HCEC 1CT (cell line): ENCODE measurements at places on chromosomes 6 and 20.

DNA sequence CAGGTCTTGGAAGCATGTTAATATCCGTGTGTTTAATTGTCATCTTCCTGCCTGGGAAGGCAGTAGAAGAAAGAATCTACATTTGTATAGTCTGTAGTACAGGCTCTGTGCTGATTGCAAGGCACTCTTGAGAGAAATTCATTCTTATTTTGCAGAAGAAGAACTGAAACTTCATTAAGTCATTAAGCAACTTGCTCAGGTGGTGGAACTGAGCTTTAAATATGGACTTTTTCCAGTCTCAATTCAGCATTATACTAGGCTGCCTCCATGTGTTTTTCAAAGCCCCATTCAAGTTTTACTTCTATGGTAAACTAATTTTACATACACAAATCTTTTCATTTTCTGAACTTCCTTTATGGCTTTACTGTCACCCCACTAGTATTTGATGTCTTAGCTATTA, 18.7 kb downstream of the ZNF451 start:
- no peak for DNase-seq

- DNase-seq: no peak
Measured at GRCh38 chr6:160297310-160297709, 38.7 kb upstream of the SLC22A2 start.

- no peak for DNase-seq
Measured at GRCh38 chr6:37449984-37450383, 17.0 kb downstream of the CMTR1 start.

GRCh38 chr20:32144898-32145662, 35.6 kb downstream of the TM9SF4 start:
- no peak for DNase-seq

GRCh38 chr6:138833816-138834539, 38.1 kb downstream of the ECT2L start:
- DNase-seq: no peak

DNA sequence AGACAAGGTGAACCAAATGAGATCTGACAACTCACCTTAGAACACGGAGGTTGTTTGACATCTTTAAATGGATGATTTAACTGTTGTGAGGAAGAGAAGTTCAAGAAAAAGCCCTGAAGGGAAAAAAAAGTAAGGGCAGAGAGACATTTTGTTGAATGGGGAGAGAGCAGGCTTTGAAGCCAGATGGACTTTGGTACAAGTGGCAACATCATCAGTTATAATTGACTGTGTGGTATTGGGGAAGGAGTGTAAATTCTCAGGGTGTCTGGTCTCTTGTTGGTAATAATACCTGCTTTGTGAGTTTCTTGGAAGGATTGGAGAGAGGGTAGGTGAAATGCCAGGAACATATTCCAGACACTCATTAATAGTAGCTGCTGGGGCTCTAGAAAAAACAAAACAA, 21.6 kb downstream of the OGFRL1 start:
- no peak for DNase-seq

DNA sequence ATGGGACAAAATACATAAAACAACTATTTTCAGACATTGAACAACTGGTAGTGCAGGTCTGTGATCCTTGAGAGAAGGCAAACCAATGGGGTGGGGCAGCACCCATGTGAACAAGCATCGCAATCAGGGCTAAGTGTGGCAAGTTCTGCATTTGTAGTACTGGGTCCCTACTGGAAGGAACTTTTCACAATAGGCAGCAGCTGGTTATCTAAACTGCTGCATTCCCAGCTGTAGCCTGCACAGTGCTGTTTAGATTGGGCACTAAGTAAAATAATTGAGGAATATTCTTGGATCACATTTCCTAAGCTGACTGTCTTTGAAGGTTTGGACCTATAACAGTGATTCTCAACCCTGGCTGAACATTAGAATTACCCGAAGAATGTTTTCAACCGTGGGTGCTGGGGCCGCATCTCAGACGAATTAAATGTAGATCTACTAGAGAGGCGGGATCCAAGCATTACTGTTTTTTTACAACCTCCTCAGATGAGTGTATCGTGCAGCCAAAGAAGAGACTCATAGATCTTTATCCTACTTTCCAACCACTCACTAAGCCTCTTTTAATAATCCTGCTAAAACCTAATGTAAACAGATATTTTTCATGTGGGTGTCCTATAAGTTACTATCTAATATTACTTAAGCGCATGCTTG, 12.4 kb upstream of the MAP3K4 start:
- DNase-seq: no peak

- DNase-seq: no peak
Measured at GRCh38 chr6:55399351-55399750, 72.1 kb downstream of the GFRAL start.

GRCh38 chr6:34132486-34133185, 13.3 kb downstream of the GRM4 start:
- no peak for DNase-seq

- no peak for DNase-seq
Measured at GRCh38 chr20:3157817-3158216, 1.8 kb downstream of the FASTKD5 start.

DNA sequence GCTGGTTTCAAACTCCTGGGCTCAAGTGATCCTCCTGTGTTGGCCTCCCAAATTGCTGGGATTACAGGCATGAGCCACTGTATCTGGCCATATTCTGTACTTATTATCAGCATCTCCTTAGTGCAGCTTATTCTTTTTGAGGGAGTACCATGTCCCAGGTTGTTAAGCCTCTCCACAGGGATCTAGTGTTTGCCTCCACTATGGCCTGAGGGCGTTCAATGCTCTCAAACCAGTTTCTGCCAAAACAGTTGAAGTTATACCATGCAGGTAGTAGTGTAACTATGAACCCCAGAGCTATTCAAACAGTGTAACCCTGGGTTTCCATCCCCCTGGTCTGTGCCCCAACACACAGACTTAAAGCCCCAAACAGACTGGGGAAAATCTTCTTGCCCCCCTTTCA, 81.7 kb downstream of the BACH2 start:
- DNase-seq: no peak

DNA sequence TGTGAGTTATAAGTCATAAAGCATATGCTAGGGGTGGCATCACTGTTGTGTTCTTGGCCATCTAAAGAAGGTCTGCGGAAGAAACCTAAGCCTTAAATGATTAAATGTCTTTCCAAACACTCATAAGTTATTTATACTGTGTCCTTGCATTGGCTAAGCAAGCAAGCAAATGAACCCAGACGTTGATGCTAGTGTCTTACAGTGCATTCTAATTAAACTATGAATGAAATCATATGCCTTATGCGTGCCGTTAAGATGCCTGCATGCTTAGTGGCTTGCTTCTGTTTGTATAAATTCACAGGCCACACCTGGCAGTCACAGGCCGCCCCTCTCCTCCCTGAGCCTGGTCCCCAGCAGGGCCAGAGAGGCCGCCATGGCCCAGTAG, 49.9 kb downstream of the RIN2 start:
- no peak for DNase-seq

DNA sequence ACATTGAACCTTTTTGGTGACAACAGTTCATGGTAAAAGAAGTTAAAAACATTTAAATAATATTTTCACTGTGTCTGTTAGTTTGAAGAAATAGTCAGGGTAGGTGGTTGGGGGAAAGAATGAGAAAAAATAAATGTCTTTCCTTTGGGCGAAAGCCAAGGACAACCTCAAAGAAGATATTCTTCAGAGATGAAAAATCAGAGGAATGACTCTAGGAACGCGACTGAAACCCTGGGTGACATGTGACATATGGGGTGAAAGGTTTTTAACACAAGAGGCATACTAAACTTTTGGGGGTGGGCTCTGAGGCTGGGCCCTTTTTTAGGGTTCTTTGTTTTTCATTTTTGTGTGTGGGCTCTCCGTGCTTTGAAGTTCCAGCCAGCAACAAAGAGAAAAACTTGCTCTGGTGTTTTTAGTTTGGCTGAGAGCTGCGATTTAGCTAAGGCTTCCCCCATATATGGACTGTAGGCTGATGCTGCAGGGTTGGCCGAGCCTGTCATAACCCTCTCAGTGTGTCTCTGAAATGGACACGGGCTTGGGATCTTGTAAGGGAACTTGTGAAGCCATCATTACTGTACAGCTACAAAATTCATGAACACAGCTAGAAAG, 610.1 kb upstream of the ARID1B start:
- DNase-seq: no peak

DNA sequence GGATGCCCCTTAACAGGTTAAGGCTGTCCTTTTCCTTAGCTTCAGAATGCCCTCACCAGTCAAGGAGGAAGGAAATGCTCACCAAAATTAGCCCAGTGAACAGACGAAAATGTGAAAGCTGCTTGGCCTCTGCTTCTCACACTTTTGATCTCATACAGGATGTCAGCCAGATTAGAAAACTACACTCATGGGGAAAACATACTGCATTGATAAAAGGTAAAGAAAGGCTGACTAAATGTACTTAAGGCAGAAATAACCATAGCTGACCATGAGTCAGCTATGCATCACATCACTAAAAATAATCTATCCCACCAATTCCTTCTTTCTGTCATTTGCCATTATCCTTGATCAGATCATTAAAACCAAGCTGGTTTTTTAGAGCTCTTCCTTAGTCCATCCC, 198.4 kb upstream of the TENT5A start:
- DNase-seq: peak; percentile 86

GRCh38 chr6:161918628-161919205, 644.9 kb upstream of the AGPAT4 start:
- DNase-seq: no peak

DNA sequence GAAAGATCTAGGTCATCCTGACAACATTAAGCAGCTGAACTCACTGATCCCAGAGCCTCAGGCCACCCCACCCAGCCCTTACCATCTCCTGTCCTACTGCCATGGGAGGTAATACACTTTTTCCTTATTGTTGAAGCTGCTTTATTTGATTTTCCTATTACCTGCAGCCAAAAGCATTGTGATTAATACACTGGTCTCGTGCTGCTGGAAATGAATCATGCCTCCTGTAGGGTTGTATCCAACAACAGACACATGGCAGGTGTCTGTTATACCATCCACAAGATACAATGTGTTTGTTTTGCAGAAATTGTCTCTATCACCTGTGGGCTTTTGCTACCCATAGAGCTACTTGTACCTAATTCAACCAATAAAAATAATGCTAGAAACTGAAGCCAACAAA, 34.2 kb downstream of the MYLIP start:
- no peak for DNase-seq

DNA sequence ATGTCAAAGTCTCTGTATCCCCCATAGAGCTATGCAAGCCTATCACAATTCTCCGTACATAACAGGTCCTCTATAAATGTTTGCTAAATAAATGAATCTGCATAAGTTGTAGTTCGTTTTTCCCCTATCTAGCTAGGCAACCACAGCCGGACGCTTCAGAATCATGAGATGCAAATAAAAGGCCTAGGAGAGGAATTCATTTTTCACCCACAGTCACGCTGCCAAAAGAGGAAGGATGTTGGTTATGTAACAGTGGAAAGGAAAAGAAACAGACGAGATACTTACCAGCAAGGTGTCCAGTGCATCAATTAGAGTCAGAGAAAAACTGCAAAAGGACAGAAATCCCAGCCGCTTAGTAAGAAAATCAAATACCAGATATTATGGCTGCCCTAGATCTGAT, 2.4 kb downstream of the EDEM2 start:
- DNase-seq: no peak

- no peak for DNase-seq
Measured at GRCh38 chr6:89375427-89376267, 23.1 kb upstream of the UBE2J1 start.

GRCh38 chr20:62088258-62089127, 22.8 kb upstream of the TAF4 start:
- DNase-seq: peak; percentile 96

DNA sequence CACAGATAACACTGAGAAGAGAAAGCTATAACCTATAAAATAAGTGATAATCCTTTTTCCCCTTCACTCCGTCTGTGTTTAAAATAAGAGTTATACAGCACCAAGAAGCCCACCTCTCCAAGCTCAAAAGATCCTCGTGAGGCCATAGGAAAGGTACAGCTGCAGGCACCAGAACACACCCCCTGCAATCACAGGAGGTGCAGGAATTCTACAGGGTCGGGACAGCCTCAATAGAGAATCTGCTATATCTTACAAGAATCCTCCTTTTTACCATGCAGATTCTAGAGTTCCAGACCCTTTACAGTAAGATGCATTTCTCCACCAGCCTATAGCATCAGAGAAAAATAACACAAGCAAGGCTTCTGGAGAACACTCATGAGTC, 5.0 kb upstream of the ADGRF1 start:
- DNase-seq: no peak

- DNase-seq: no peak
Measured at GRCh38 chr6:158808941-158809678, 10.1 kb downstream of the EZR start.

- DNase-seq: peak; percentile 64
Measured at GRCh38 chr6:33620158-33620855, 815 bp upstream of the ITPR3 start.

DNA sequence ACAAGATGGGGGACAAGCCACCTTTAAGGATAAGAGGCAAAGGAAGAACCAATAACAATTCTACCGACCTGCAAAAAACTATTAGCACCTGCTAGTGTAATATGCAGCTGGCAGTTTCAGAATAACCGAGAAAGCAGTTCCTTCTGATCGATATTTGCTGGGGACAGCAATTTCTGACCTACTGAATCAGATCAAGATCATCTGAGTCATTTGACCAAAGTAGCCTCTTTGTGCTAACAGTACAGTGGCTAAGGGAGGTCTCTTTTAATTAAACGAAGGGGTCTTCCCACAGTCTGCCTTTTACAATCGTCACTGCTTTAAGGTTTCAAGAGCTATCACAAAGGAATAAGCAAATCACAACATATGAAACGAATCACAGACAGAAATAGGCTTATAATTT, 318.9 kb downstream of the BTBD9 start:
- no peak for DNase-seq

GRCh38 chr20:49981218-49982071, 1.3 kb upstream of the SNAI1 start:
- DNase-seq: no peak

DNA sequence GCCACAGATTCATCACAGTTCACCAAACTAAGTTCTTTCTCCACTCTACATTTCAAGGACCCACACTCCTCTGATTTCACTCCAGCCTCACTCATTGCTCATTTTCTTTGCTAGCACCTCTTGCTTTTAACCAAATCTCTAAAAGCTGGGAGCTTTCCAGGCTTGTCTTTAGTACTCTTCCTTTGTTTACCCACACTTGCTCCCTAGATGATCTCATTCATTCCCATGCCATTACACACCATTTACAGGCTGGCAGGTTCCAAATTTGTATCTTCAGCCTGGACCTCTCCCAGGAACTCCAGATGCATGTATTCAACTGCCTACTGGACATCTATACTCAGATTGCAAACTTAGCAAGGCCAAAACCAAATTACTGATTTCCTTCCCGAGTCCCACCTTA, 5.3 kb upstream of the GUCA1B start:
- peak; percentile 97 for DNase-seq

DNA sequence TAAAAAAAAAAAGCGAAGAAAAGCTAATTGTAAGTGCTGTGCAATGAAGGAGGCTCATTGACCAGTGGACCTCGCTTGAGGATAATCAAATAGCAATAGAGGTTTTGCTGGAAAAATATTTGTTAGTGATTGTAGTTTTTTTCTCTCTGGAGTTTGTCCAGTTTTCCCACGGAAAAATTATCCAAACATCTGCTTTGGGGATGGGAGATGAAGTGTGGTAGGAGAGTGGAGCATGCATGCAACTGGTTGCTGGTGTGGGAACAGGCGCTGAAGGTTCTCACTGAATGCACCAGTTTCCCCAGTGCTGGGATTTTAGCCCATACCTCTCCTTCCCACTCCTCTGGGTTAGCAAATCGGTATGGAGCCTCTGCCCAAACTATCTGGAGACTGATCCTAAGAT, 281.7 kb upstream of the TAB2 start:
- DNase-seq: no peak
